Epithelial cell of esophagus (primary cell): ENCODE measurements at places on chromosomes 13 and 19.

DNA sequence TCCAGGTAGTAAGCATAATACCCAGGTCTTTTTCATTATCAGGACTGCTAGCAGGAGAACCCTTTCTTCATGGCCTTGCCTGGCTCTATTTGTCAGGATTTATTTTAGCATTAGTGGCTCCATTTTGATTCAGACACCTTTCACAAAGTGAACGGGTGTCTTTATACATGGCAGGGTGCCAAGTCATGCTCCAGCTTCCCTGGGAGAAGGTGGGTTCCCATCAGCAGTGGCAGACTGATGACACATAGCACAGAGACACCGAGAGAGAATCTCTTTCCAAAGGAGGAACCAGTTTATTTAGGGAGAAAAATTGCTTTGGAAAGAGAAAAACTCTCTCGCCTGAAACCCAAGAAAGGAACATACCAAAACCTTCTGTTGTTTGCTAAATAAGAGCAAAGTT lies 135.3 kb upstream of the TMTC4 start:
- DNase-seq, result no peak

GRCh38 chr13:76667551-76667950 lies 218.7 kb downstream of the KCTD12 start:
- peak; percentile 57 for DNase-seq

GRCh38 chr13:113040597-113041292 lies 64.8 kb upstream of the F7 start:
- no peak for DNase-seq

- no peak for DNase-seq
These were observed 205.5 kb downstream of the NDFIP2 start for GRCh38 chr13:79686441-79686840.

DNA sequence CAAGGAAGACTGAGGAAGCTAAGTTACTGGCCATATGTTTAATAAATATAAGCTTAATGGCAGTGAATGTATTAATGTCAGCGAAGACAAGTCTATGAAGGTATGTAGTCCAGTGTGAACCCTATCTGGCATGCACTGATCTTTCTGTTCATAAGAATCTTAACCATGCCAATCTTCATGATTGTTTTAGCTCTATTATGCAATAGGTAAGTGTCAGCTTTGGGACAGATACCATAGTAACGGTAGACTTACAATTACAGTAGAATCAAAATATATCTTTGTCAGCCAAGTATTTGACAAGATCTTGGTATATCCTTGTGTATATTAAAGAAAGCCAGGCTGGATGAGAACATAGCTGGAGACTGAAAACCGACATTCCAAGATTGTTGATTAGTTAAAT lies 428.5 kb downstream of the SPRY2 start:
- no peak for DNase-seq

DNA sequence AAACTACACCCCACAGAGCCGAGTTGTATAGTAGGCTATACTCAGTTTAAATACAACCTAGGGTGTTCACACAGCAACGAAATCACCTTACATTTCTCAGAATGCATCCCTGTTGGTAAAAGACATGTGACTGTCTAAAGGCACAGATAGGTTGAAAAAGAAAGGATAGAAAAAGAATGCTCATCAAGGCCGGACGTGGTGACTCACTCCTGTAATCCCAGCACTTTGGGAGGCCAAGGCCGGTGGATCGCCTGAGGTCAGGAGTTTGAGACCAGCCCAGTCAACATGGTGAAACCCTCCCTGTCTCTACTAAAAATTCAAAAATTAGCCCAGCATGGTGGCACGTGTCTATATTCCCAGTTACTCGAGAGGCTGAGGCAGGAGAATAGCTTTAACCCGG lies 3.8 kb upstream of the IL17D start:
- no peak for DNase-seq

DNA sequence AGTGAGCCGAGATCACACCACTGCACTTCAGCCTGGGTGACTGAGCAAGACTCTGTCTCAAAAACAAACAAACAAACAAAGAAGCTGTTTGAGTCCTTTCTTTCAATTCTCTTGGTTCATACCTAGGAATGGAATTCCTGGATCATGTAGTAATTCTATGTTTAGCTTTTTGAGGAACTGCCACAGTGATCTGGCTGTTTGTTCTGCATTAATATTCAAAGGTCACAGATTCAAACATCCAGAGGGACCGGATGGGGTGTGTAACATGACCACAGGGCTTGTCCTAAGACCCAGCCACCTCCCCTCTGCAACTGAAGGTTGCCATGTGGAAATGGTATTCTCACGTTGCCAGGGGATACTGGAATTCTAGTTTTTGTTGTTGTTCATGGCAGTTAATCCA lies 10.2 kb downstream of the COLGALT1 start:
- DNase-seq, result no peak

DNA sequence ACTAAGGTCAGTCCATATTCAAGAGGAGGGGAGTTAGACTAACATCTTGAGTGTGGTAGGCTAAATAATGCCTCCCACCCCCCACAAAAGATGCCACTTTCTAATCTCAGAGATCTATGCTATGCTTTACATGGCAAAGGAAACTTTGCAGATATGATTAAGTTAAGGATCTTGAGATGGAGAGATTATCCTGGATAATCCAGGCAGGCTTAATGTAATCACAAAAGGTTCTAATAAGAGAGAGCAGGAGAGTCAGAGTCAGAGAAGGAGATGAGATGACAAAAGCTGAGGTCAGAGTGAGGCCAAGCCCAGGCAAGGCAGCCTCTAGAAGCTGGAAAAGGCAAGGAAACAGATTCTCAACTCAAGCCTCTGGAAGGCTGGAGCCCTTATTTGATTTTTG lies 1011.6 kb downstream of the PCDH9 start:
- DNase-seq, result no peak

DNA sequence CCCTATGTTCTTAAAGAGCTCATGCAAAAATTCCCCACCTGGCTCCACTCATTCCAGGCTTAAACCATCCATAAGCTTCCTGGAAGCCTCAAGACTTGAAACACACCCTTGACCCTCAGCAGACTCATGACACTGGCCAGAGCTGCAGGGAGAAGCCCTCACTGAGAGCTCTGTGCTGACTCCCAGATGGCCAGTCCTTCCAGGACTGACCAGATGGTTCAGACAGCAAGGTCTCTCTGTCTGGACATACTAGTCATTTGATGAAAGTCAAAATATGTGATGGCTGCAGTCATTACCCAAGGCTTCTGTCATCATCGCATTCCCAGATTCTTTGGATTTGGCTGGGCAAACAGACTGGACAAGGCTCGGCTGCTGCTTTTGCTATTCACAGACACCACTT lies 397.4 kb downstream of the FOXO1 start:
- no peak for DNase-seq

DNA sequence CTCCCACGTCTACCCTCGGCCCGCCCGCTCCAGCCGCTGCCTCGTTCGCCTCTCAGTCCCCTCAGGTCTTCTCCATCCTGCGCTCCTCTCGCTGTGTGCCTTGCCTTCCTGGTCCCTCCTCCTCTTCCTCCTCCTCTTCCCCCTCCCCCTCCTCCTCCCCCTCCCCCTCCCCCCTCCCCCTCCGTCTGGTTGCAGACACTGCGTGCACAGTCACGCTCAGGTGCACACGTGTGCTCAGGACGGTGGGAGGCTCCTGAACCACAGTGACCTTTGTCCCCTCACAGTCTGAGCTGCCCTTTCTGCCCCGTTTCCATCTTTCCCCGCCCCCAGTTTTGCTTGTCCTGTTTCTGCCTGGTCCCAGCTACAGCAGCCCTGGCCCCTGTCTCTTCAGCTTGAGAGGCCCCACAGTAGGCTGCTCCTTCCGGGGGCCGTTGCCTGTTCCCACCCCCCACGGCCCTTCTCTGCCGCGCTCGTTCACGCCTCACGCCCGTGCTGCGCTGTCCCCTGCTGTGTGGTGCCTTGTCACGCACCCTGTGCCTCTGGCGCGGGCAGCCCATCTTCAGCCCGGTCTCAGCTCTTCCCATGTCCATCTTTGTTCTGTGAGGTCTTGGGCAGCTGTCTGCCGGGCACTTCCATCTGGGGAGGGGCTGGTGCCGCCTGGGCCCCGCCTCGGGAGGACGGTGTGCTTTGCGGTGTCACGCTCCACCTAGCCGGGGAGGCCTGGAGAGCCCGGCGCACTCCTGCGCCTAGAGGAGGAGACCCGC lies 13.8 kb upstream of the RPS15 start:
- no peak for DNase-seq

DNA sequence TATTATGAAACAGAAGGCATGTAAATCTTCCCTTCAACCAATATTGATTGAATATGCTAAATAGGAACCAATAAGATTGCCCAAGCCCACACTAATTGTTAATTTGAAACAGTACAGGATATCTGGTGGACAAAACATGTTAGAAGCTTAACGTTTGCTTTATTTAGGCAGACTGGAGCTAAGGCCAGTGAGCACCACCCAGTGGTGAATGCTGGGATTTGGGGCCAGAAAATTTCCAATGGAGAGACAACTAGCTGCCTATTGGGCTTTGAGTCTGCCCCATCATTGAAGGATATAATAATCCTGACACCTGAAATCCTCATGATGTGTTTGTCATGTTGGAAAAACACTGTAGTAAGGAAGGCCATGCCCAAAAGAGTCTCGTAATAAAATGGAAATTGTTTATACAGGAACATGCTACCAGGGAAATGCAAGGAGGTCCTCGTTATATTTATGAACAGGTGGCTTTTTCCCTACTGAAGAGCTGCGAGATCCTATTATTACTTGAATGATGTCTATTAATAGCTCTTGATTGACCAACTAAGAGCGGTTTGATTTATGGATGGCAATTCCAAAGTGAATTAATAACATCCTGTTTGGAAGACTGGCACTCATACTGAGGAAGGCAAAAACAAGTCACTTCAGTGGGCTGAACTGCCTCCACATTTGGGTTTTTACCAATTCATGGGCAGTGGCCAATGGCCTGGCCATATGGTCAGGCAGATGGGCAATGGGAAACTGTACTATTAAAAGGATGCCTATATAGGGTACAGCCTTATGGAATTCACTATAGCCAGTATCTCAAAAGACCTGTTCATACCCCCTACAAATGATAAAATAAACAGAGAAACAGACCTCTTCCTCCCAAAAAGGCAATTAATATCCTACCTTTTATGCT lies 8.7 kb downstream of the SIGLECL1 start:
- DNase-seq, result peak; percentile 24

- no peak for DNase-seq
These were observed 12.6 kb downstream of the LRRC4B start for GRCh38 chr19:50555450-50556281.

GRCh38 chr19:35585848-35586247 lies at the start of gene PMIS2:
Gene PMIS2 (plus strand): TSS chr19:35586173. CDS start chr19:35586260, 87 bp downstream.
- DNase-seq, result no peak

DNA sequence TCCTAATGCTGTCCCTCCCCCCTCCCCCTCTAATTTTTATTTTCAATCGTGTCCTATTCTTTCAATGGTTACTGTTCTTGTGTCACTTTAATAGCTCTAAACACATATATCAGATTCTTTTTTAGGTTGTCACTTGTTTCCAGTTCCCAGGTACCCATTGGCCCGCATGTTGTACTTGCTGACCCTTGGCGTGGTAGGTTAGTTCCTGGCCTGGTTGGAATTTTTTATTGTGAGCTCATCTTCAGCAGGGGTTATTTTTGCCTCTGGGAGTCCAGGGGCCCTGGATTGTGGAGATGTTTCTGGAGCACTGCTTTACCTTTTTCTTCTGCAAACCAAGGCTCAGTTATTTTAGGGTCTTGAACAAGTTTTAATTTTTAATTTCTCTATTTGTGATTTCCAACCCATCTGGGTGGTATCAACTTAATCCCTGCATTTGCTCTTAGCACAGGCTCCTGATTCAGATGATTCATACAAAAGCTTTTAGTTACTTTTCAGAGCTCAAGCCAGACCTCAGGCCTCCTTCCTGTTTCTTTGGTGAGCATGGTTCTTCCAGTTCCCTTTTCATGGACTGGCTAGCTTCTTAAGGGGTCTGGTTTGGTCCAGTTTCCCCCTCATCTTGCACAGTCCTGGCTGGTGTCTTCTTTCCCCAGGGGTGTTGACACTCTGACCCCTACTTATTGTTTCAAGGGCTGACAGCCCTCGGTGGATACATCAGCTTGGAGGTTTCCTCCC lies 220.5 kb downstream of the TM9SF2 start:
- no peak for DNase-seq

GRCh38 chr19:40279120-40279551 lies 6.0 kb downstream of the AKT2 start:
- no peak for DNase-seq

GRCh38 chr13:110702591-110703526 lies 3.1 kb downstream of the CARS2 start:
- DNase-seq, result peak; percentile 23

GRCh38 chr13:56718791-56719190 lies 421.9 kb upstream of the PRR20A start:
- peak; percentile 8 for DNase-seq

DNA sequence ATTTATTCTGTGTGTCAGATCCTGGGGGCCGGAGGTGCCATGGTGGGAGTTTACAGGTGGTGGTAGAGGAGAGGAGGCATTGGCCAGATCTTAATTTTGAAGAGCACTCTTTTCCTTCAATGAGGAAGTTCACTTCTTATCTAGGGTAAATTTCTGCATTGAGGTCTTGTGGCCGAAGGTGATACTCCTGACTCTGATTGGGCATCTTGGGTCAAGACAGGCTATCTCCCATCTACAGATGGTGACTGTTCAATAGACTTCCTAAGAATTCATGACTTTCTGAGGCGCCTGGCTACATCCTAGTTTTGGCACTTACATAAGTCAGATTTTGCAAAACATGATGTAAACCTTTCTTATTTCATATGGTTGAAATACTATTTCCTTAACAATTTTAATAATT lies 135.2 kb downstream of the SUCLA2 start:
- DNase-seq, result no peak

DNA sequence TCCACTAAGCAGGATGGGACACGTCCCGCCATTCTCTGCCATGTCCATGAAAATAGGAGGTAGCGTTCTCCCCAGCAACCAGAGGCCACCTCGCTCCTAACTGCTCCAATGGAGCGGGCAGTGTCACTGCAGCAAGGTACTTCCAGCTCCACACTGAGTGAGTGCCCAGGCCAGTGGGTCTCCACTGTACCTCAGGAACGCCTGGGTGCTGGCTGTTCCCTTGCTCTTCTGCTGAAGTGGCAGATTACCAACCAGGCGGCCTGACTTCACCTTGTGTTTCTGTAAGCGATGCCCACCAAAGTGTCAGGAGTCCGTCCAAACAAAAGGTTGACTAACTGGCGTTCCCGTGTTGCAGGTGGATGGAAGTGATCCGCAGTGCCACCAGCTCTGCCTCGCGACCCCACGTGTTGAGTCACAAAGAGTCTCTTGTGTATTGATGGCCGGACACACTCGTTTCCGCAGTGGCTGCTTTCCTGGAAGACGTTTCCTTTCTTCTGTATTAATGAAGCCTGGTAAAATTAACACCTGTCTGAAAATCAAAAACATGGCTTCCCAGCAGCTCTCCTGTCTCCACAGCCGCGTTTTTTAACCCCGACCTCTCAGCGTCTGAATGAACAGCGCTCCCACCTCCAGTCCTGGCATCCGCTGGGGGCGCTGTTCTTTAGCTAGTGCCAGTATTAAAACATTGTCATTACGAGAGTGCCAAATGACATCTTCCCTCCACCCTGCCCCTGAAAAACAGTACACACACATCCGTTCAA lies 128.8 kb downstream of the STK24 start:
- peak; percentile 63 for DNase-seq

DNA sequence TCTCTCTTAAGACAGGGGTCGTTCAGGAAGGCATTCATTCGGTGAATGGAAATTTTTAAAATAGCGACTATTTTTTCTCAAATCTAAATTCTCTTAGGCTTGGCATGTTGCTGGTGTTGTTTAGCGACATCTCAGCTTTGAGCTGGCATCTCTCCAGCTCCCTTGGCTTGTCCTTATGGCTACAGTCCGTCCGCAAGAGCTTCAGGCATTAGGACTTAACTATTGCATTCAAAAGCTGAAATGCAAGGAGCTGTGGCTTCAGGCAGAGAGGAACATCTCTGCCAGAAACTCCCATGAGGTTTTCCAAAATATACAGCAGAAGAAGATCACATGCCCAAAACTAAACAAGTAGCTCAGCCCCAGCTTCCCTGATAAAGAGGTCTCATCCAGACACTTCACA lies 578.5 kb downstream of the EFNB2 start:
- DNase-seq, result no peak
